Right ventricle myocardium superior (tissue), 1 donor: ENCODE measurements at places on chromosomes 6 and 20. TPM values are rescaled to one million over a fixed set of nuclear protein-coding genes. Genes with fewer than 3 reads are reported as not detected.

DNA sequence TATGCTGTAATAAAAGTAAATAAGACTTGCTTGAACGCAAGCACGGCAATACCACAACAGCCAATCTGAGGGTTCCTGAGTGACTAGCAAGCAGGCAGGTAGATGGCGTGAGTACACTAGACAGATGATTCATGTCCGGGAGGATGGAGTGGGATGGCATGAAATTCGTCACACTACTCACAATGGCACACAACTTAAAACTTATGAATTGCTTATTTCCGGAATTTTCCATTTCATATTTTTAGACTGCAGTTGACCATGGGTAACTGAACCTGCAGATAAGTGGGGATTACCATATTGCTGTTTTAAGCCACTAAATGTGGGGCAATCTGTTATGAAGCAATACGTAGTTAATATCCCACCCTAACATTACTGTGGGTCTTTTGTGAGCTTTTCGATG is 93.6 kb upstream of the NFATC2 start:
- no peak for DNase-seq

- DNase-seq, result no peak
Observed at GRCh38 chr20:8394308-8394945, 262.4 kb downstream of the PLCB1 start.

The SCP2D1 gene
- not detected for total RNA-seq

The MICB gene
- 1.3 TPM for total RNA-seq

- no peak for DNase-seq
Observed at GRCh38 chr6:163406830-163407229, 7.7 kb upstream of the QKI start.

- DNase-seq, result no peak
Observed at GRCh38 chr6:121521164-121521555, 85.7 kb downstream of the GJA1 start.

The TMX4 gene
- total RNA-seq, result 123 TPM

DNA sequence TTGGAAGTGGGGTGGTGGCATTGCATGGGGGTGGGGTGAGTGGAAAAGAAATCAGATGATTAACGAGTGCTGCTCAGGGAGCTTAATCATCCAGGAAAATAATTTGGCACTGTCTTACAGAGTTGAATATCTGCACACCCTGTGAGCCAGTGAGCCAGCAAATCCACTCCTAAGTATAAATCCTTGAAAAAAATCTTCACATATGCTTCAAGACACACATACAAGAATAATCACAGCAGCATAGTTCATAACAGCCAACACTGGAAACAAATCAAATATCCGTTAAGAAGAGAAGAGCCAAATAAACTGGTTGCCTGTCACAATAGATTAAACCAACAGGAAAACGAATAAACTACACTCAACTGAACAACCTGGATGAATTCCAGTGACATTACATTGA is 62.8 kb downstream of the SAMD3 start:
- no peak for DNase-seq

DNA sequence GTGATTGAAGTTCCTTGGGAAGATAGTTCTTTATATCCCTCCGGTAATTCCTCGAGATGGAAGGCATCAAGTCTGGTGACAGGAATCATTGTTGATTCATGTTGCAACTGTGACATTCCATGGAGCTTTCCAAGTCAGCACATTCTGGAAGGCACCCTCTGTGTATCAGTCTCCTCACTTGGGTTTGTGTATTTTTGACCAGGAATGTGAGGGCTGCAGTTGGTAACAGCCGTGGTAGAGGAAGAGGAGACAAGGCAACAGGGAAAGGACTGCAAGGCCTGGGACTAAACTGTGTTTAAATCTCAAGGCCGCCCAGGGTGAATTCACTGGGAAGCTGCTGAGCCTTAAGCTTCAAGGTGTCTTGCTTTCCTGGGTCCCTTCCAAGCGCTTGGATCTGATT is 99.0 kb downstream of the CLIC5 start:
- no peak for DNase-seq

DNA sequence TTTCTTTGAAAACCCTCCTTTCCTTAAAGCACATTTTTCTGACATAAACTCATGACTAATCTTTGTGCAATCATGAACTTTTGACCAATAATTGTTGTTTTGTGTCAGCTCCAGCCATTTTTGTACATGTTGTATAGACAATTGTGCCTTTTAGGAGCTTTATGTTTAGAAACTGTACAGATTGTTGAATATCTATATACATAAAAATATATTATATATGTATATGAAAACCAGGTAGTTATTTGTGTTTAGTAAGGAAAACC is 125.7 kb upstream of the EDN1 start:
- DNase-seq, result no peak

The SLC22A3 gene
- total RNA-seq, result 1.2 TPM

DNA sequence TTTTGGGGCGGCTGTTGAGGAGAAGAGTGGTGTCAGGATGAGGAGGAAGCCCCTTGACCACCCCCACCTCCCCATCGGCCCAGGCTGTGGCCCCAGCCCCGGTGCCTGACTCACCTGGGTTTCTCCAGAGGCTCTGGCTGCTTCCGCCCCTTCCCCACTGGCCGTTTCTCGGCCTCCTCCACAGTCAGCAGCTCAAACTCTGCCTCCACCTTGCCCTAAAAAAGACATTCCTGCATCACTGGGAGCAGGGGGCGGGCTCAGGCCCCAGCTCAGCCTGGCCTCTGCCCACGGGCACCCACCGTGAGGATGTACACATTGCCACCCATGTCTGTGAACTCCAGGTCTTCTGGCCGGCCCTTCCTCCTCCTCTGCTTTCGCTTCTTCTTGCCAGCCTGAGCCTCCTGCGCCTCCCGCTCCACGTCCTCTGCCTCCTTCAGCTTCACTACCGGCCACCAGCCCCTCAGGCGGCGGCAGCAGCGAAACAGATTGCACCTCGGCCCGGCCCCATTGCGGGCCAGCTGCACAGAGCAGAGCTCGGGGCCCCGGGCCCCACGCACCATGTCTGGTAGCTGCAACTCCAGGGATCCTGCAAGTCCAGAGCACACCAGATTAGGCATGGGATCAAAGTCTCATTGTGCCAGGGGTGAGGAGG is 17.3 kb downstream of the ERGIC3 start:
- DNase-seq, result no peak

The PACSIN1 gene
- total RNA-seq, result 11.3 TPM

DNA sequence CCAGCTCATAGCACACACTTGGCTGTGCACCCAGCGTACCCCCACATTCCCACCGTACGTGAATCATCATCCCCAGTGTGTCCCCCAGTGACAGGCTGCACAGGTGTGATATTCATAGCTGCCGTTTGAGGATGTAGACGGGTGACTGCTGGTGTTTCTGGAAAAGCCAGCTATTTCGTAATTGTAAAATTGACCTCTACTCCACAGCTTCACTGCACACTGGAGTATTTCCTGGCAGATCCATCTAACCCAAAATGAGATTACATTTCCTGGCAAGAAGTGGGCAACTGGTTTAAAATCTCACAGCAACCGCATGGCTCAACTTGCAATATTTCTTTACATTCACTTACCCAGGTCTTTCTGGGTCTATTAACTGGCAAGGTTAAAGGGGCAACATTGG is 30.3 kb downstream of the CD83 start:
- no peak for DNase-seq

GRCh38 chr6:149433405-149433804 is 33.3 kb downstream of the SUMO4 start:
- no peak for DNase-seq

DNA sequence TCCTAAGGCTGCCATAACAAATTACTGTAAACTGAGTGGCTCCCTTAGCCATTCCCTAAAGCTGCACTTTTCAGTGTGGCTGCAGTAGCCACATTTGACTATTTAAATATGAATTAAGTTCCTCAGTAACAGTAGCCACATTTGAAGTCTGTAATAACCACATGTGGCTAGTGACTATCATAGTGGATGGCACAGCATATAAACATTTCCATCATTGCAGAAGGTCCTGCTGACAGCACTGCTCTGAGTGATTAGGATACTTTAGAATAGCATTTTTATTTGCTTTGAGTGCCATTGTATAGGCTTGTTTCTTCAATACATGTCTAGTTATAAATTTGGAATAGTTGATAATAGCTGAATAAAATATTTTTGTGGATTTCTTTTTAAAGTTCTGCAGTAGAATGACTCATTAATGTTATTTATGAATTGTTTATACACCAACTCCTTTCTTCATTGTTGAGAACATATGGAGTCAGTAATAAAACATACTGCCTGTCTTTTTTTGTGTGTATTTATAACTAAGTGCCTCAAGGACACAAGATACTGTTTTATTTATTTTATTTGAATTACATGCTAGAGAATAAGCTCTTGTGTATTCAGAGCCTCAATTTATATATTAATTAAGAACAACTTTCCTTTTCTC is 217.2 kb downstream of the CDKAL1 start:
- no peak for DNase-seq

DNA sequence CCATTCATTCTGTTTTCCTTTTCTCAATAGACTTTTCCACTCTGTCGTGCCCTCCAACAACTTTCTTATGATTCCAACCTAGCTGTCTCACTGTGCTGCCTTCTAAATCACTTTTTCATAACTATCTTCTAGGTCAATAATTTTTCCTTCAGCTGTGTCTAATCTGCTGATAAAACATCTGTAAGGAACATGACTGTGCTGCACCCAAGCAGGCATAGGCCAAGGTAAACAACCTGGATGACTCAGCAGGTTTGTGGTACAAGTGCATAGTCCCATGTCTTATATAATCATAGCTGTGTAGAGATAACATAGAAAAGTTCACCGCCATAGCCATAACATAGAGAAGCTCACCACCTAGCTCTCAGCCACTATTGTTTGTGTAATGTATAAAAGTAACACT is 332.3 kb downstream of the PLCB1 start:
- no peak for DNase-seq

GRCh38 chr6:96626759-96627364 is 63.9 kb downstream of the FHL5 start:
- DNase-seq, result no peak

The MYH7B gene
- total RNA-seq, result 222 TPM

The KIAA0408 gene
- total RNA-seq, result 3.1 TPM

DNA sequence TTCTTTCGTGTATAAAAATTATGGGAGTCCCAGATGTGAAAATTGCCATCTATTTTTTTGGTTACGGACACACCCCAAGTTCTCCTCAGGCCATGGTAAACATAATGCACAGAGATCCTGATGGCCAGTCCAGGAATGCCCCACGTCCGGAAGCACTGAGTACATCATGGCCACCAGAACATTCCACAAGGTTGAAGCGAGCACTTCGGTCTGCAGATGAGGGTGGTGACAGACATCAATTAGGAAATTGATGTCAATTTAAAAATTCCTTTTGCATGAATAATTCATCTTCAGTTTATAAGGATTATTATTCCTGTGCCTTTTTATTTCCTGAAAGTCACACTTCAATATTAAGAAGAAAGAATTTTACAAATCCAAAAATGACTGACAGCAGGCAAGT is 13.2 kb upstream of the EXOC2 start:
- no peak for DNase-seq

DNA sequence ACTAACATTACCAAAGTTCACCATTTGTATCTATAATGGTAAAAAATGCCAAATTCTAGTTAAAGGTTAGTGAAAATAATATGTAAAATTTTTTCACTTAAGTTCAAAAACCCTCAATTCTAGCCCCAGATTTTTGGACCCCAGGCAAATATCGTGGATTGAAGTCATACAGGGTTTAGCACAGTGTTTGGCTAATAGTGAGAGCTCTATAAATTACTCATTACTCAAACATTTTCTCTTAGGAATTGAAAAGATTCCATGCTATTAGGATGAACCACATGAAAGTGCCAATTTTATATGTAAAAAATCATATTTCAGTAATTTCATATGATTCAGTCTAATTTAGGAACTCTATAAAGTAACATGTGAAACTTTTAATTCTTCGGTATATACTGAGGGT is 170.3 kb upstream of the PREP start:
- DNase-seq, result no peak

DNA sequence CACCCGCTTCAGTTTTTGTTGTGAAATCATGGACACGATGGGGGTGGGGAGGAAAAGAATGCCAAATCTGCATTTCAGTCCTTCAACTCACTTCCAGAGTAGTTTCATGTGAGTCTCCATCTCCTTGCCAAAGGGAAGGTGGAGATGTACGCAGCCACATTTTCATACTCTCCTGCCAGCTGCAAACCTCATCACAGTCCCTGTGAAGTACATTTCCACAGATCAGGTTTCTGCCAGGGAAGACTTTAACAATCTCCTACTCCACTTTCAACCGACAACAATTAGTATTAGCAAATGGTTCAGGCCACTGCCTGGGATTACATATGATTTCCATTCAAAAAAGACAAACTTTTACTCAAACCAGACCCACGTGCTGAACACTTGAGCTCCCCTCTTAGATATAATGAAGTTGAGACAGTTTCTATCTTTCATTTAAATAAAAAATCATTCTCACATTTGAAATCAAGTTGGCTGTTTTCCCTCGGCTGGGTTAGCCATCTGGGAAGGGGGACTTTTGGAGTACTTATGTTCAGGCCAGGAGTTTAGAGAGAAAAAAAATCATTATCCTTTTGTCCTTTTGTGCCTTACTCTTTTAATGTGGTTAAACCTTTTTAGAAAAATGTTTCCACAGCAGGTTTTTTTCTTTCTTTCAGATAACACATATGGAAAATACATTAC is 51.0 kb upstream of the CEP162 start:
- no peak for DNase-seq

GRCh38 chr6:130047088-130047995 is 29.0 kb downstream of the L3MBTL3 start:
- DNase-seq, result no peak

DNA sequence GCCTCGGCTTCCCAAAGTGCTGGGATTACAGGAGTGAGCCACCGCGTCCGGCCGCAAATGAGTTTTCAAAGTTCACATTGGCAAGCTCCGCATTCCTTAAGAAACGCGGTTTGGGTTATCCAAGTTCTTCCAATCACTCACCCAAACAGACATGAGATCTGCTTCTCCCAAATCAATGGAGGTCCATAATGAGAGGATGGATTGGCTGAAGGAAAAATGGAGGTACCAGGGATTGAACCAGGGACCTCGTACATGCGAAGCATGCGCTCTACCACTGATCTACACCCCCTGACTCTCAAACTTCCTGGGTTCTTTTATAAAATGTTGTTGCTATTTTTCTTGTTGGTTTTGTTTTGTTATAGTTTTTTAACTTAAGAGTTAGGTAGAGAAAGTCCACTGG is 170.0 kb downstream of the GPX5 start:
- no peak for DNase-seq

The NHLRC1 gene
- 1.2 TPM for total RNA-seq

DNA sequence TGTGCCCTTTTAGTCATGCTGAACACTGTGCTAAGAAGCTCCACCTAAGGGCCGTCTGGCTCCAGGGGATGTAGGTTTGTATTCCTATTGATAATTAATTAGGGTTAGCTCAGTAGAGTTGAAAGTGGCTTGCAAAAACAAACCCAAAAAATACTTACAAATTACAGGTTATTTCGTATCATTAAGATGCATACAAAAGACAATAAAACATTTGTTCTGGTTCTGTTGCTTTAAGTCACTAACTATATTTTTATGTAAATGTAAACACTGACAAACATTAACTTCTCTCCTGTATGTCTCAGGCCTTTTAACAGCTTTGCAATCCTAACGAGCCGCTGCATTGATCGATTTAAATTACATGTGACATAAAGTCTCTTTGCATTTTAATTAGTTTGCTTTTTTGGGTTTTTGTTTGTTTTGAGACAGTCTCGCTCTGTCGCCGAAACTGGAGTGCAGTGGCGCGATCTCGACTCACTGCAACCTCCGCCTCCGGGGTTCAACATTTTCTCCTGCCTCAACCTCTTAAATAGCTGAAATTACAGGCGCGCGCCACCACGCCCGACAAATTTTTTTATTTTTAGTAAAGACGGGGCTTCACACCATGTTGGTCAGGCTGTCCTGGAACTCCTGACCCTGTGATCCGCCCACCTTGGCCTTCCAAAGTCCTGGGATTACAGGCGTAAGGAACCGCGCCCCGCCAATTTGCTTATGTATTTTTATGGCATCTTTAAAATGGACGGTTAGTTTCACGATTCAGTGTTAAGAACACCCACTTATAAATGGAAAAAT is 110.9 kb downstream of the HFE start:
- DNase-seq, result no peak
